ENCODE measurements at places on chromosomes 16 and 17.

DNA sequence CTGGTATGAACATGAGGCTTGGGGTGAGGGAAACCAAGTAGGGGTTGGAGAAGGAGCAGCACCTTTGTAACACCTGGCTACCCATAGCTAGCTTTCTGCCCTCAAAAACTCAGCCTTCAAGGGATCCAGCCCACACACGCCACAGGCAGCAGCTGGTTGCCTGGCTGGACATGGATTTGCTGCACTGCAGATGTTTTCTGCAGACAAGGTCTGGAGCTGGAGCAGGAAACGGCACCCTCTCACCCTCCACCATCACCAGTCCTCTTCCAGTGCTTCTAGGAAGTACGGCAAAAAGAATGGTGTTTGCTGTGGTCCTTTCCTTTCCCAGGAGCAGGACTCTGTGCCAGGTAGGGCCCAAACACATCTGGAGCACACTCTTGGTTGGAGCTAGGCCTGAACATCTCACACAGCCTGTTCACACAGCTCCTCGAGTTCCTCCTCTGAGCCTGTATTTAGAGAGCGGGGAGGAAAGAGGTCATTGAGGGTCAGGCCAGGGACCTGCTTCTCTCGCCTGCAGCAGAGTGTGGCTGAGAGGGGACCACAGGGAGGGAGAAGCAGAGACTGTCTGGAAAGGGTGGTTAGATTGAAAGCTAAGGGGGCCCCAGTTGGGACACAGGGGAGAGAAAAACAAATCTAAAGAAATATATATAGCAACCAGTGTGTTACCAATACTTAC is 2.7 kb upstream of the SUPT4H1 start:
- peak; percentile 5 for DNase-seq

DNA sequence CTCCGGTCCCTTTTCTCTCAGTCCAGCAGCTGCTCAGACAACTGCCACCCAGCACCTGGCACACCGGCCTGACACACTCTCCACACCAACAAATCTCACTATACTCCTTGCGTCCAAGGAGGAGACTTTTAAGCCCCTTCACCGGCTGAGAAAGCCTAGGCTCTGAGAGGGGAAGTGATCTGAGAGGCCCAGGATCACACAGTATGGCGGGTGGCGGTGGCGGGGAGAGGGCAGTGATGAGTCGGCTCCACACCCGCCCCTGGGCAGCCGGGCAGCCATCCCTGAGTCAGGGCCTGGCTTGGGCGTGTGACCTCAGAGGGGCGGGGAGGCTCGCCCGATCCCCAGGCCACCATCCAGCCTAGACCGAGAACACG is 569 bp downstream of the FLII start:
- DNase-seq, result peak; percentile 65

DNA sequence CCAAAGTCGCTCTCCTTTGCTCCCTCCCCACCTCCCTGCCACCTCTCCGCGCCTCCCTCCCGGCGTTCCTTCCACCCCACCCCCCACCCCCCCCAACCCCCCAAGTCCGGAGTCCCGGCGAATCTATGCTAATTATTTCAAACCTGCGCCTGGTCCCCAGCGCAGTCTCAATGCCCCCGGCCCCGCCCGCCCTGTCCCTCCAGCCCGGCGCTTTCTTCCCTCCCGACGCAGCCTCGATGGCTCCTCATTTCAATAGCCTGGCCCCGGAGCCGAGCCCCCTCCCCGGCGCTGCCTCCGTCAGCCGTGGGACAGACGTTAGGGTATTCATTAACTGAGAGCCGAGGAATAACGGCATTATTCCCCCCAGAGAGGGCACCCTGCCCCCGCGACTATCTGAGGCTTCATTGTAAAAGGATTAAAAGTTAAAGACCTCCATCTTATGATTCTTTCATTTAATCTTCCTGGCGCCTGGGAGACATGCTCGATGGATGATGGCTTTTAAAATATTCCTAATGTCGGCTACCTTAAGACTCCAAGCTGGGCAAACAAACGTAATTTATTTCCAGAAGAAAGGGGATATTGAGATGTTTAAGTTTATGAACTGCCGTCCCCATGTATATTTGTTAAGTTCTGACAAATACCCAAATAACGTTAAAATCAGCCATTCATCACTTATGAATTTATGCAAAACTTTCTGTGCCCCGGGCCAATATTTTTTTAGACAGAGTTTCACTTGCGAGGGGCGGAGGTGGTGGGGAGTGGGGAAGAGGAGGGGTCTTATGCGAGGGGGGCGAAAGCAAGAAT is 3.4 kb downstream of the NOG start:
- no peak for DNase-seq

DNA sequence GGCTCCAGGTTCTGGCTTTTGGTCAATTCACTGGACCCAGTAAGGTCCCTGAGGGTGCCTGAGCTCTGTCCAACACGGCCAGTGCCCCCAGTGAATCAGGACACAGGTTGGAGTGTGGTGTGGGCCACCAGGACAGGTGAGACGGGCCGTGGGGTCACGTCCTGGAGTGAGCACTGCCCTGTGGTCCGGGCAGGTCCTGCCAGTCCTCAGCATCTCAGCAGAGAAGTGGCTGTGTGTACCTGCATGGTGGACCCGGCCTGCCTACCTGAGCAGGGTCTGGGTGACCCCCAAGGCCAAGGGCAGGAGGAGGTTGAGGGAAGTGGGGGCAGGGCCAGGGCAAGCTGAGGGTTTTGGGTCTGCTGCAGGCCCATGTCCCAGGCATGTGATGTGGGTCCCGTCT is 1.9 kb upstream of the GNG13 start:
- no peak for DNase-seq

GRCh38 chr17:29588562-29589411 is 661 bp downstream of the GIT1 start:
- DNase-seq, result no peak

DNA sequence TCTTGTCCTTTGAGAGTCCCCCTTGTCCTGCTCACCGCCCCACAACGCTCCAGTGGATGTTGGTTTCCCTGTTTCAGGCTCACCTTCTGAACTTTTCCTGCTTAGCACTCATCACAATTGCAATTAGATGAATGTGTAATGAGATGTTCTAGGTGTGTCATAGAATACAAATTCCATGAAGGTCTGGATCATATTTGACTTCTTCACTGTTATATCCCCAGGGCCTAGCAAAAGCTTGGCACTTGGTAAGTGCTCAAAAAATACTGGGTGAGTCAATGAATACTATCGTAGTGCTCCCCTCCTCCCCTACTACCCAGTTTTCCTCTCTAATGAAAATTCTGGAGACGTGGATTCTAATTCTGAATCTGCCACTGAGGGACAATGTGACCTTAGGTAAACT is 33.1 kb downstream of the DNAH3 start:
- no peak for DNase-seq

GRCh38 chr16:81567987-81568748 is 123.6 kb downstream of the CMIP start:
- DNase-seq, result peak; percentile 29

DNA sequence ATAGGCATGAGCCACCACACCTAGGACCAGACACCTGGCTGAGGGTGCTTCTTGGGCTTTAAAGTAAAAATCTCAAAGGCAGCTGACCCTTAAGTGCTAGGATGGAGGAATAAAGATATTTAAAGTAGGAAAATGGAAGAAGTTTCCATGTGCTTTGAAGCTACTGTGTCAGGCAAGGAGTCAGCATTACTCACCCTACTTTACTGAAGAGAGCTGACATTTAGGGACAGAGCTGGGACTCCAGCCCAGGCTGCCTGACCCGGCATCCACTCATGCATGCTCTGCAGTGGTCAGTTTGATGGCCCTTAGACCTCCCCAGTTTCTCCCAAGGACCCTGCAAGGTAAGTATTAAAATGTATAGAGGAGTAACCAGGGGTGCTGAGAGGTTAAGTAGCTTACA is 124.7 kb upstream of the PLCG2 start:
- DNase-seq, result no peak

DNA sequence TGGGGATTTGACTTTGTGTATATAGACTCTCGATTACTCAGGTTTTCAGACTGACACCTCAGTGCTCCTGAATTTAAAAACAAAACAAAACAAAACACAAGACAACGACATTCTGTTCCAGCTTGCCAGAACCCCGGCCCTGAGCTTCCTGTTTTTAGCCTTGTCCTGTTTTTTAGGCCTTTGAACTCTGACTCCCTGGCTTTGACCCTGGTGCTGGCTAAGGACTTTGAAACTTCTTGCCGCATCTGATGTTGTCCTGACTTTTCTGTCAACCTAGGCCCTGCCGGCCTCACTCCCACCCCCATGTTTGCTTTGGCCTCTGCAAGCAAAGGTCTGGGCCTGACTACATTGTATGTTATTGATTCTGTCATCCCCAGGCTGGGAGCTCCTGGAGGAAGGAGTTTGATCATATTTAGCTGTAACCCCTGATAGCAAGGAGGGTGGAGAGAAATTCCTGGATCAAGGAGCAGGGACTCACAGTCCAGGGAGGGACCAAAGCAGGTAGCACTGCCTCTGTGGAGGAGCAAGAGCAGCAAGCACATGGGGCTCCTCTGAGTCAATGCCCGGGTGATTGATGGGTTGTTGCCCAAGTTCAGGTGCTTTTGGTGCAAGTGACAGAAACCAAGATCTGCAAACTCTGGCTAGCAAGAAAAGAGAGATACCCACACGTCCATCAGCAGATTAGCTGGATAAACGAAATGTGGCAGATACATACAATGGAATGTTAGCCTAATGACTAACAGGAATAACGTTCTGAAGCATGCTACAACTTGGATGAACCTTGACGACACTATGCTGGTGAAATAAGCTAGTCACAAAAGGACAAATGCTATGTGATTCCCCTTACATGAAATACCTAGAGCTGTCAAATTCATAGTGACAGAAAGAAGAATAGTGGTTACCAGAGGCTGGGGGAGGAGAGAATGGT is 7.7 kb downstream of the CCL16 start:
- peak; percentile 28 for DNase-seq

DNA sequence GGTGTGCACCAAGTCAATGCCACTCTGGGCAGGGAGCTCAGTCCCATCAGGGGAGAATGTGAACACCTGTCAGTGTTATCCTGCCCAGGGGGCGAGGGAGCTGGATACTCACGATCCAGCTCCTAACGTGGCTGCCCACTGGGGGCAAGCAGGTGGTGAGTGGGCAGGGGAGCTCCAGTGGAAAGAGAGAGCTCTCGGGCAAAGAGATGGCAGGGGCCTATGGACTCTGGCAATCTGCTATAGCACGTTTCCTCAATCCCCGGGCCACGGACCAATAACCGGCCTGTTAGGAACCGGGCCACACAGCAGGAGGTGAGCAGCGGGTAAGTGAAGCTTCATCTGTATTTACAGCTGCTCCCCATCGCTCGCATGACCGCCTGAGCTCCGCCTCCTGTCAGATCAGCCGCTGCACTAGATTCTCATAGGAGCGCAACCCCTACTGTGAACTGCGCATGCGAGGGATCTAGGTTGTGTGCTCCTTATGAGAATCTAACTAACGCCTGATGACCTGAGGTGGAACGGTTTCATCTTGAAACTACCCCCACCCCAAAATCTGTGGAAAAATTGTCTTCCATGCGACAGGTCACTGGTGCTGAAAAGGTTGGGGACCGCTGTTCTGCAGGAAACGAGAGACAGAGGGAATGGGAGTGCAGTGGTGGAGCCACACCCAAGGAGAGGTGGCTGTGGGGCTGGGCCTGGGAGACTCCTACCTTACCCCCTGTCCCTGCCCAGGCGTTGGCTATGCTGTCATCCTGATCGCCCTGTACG is 15.6 kb downstream of the SLC6A2 start:
- DNase-seq, result no peak

DNA sequence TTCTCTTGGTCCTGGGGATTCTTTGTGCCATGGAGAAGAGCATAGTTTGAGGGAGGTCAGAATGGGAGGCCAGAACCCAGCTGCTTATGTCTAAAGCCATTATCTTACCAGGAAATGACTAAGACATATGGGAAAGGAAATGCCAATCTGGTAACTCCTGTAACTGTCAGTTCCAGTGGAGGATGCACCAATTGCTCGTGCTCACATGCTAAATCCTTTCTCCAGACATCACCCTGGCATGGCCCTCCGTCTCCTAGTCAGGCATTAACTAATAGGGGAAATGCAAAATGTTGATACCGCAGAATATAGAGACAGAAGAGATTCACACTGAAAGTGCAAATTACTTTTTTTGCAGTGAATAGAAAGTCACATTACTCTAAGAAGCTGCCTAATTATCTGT is 255.6 kb upstream of the HSBP1 start:
- DNase-seq, result peak; percentile 7

DNA sequence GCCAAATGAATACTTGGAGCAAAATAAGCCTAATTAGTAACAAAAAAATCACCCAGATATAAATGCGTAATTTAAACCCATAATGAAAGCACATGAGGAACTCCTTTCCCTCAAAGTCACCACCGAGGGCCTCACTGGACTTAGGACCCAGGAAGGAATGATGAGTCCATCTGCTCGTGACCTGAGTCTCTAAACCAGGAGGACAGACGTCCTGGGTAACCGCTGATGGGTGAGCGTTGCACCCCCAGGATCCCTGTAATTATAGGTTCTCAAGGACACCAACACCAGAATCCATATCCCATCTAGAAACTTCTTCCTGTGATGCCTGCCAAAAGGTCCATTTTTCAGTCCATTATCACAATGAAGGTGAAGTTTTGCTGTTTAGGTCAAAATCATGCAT is 121.4 kb downstream of the ZNF778 start:
- DNase-seq, result no peak

DNA sequence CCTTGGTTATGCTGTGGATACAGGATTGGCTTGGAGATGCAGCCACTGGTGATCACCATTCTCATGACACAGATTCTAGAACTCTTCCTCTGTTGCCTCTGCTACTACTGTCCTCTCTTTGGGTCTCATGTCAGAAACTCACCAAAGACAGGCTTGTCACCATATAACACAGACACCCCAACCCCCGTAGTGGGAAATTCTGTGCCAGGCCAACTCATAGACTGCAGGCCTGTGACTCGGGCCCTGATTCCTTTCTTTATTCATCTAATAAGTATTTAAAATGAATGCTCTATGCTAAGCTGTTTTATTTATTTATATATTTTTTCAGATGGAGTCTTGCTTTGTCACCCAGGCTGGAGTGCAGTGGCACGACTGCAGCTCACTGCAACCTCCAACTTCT is 9.5 kb downstream of the CYB5D2 start:
- DNase-seq, result no peak

- DNase-seq, result no peak
These were observed 98.2 kb upstream of the WSCD1 start for GRCh38 chr17:5971969-5972368.

DNA sequence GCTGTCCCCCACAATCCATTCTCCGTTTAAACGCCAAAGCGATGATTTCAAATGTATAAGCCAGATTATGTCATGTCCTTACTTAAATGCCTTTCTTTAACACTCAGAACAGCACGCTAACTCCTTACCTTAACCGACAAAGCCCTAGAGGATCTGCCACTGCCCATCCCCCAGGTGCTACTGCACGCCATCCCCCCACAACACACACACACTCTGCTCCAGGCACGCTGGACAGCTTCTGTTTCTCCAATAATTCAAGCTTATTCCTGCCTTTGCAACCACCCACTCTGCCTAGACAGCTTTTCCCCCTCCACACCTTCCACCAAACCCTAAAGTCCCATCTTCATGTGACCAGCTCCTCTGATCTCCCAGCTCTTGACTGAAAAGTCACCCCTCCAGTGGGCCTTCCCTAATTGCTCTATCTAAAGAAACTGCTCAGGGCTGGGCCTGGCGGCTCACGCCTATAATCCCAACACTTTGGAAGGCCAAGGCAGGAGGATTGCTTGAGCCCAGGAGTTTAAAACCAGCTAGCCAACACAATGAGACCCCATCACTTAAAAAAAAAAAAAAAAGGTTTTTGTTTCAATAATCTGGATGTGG is 38.9 kb upstream of the RPL38 start:
- DNase-seq, result no peak

GRCh38 chr17:30366536-30366935 is 12.2 kb upstream of the CPD start:
- DNase-seq, result no peak

GRCh38 chr16:72162105-72162692 is 9.8 kb downstream of the PMFBP1 start:
- DNase-seq, result no peak
